ENCODE measurements at places on chromosomes 5 and 9.

DNA sequence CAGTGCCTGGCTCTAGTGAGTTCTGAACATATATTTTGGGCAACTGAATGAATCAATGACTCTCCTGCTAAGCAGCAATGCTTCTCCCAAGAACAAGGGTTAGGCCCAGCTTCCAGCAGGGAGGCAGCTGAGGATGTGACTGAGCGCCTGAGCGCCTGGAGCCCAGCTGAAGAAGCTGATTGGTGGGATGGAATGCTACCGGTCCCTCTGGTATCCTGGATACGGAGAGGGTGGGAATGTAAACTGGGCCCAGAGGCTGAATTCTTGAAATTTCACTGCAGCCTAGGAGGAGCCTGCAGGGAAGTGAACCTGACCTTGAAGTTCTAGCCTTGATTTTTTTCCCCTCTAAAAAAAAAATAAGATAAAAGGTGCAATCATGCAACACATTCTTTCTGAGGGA, 43.2 kb downstream of the WWC1 start:
- DNase-seq: no peak

GRCh38 chr5:53326424-53327153, 153.8 kb upstream of the FST start:
- DNase-seq: no peak

GRCh38 chr9:93613791-93614190, 37.4 kb downstream of the PHF2 start:
- no peak for DNase-seq

- DNase-seq: no peak
These were observed 105.8 kb upstream of the IL6ST start for GRCh38 chr5:56100439-56101176.

- no peak for DNase-seq
These were observed 14.1 kb downstream of the TRIM7 start for GRCh38 chr5:181190711-181191525.

- no peak for DNase-seq
These were observed 286.1 kb downstream of the ANXA1 start for GRCh38 chr9:73437758-73438157.

DNA sequence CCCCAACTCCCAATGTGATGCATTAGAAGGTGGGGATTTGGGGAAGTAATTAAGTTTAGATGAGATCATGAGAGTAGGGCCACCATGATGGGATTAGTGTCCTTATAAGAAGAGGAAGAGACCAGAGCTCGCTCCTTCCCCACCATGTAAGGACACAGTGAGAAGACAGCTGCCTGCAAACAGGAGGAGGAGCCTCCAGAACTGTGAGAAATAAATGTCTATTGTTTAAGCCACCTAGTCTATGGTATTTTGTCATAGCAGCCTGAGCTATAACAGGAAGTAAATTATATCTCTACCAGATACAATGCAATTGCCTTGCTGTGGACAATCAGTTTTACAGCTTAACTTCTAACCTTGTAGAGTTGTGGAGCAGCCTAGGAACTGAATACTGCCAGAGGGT, 58.0 kb downstream of the ANKRD33B start:
- no peak for DNase-seq

GRCh38 chr5:143183989-143184388, 219.5 kb downstream of the NR3C1 start:
- DNase-seq: no peak

DNA sequence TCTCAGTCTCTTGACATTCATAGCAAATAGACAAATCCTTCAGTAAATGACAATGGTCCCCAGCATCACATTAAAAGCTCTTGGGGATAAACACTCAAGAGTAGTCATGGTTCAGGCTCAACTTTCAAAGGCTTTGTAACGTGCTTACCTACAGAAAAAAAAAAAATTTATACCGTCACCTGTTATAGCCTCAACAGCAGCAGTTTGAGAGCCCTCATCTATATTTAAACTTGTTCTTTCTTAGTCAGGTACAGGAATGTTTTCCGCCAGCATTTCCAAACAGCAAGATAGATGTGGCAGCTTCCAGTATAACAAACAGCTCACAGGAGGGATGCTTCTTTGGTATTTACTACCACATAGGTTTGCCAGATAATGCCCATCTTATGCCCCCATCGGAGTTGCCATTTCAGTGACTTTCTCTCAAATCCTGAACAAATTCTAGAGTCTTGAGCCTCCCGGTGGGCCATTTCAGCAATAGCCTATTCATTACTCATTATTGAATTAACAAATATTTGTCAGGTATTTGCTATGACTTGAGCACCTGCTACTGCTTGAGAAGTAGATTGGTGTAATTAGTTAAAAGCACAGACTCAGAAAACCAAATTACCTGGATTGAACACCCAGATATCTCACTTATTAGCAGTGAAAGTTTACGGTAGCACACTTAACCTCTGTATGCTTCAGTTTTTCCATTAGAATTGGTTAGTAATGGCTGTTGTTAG, 470.0 kb downstream of the EBF1 start:
- no peak for DNase-seq

- no peak for DNase-seq
These were observed 6.5 kb downstream of the ARL14EPL start for GRCh38 chr5:116038817-116039216.

GRCh38 chr9:71638627-71639026, 129.7 kb downstream of the CEMIP2 start:
- no peak for DNase-seq

DNA sequence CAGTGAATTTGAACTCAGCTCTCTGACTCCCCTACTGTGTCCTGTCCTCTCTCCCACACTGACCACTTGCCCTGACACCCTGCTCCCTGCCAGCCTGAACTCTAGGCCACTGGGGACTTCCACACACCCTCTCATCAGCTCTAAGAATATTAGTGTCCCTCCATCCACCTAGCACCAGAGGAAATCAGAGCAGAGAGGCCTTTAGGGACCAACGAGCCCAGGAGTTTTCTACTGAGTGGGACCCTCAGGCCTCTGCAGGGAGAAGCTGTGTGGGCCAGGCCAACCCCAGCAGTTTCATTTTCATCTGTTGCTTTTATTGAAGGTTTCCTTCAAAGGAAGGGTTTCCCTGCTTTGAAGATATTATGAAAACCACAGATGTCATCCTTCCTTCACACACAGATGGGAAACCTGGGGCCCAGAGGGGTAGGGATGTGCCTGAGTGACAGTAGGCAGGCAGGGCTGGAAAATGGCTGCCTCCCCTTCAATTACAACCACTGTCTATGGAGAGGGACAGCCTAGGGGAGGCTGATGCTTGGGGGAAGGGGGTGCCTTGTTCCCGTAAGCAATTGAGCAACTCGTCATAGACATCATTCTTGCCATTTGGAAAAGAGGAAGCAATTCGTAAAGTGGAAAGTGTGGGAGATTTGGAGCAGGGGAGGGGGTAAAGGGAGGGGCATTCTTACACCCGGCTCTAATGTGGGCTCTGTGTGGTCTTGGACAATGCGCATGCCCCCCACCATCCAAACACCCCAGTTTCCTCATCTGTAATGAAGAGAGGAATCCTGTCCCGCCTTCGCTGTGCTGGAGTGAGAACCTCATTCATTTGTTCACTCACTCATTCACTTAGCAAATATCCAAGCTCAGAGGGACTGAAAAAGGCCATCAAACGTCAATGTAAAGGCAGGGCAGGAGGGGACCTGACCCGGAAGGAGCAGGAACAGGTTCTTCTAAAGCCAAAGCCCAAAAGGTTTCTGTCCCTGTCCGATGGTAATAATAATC, 3.9 kb downstream of the GLIPR2 start:
- DNase-seq: no peak

DNA sequence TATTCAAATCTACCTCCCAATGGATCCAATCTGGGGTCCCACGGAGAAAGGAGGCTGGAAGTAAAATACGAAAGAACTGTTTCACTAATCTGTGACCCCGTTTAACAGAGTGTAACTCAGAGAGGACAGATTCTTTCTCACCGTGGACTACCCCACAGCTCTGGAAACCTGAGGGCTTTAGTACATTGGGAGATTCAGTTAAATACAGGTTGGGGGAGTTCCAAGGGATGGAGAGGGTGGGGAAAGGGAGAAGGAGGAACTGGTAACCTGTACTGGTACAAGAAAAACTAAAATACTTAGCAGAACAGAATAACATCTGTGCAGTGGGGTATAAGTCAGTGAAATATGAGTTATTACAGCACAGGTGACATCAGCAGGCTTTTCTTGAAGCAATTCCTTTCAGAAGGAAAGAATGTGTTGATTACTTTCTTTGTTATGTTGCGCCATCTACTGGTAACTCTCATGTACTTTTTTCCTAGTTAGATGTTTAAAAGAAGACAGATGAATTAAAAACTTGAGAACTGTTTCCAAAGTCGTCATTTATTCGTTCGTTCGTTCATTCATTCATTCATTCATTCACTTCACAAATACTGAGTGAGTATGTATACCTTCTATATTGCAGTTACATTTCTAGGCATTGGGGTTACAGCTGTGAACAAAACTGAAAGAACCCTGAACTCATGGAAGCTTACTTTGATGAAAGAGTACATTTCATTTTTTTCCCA, 30.0 kb upstream of the STOM start:
- DNase-seq: no peak

GRCh38 chr9:125996791-125997190, 249.6 kb downstream of the PBX3 start:
- no peak for DNase-seq

- DNase-seq: no peak
These were observed 89.3 kb upstream of the FTMT start for GRCh38 chr5:121762426-121762825.

- no peak for DNase-seq
These were observed 98.0 kb downstream of the EHMT1 start for GRCh38 chr9:137716694-137717287.

- DNase-seq: no peak
These were observed 2.1 kb upstream of the CDH10 start for GRCh38 chr5:24646915-24647314.

DNA sequence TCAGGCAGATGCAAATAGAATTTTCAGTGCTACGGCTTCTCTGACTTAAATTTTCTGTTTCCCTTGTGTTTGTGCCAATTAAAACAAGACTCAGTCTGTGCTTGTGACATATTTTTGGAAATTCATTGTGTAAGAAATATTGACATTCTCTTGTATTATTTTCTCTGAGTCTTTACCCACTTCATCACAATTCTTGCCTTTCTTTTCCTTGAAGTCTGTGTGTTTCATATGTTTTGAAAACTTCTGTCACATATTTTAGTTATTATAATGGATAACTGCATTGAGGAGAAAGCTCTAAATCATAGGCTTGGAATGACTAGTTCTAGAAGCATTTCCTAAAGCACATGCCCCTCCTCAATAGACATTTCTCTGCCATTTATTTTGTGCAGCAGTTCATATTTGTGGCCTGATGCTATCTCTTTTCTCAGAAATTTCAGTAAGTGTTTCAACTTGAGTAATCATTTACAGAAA, 206.6 kb downstream of the PALM2AKAP2 start:
- no peak for DNase-seq

DNA sequence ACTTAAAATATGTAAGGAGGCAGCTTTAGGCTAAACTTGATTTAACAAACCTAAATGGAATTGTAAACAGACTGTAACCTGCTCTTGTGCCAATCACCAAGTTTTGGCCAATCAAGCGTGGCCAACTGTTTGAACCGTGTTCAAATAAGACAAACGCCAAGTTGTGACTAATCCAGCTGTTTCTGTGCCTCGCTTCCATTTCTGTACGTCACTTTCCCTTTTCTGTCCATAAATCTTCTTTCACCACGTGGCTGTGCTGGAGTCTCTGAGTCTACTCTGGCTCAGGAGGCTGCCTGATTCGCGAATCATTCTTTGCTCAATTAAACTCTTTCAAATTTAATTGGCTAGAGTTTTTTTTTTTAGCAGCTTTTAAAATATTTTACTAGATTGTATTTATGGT, 71.3 kb downstream of the LIX1 start:
- DNase-seq: no peak

DNA sequence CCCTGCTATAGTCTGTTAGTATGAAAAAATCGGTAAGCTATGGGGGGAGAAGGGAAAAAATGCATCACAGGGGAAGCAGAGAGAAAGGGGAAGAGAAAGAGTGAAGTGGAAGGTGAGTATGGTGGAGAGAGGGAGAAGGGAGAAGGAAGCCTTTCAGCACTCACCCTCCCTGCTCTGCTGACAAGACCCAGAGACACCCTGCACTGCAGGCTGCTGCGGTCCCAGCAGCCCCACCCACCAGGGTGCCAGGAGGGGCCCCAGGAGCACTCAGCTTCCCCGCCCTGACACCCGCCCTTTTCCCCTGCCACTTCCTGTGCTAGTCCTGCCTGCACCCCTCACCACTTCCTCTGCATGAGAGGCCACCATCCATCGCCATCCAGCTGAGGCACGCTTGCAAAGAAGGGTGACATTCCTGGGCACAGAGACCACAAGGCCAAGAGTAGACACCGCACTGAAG, 12.7 kb downstream of the STK10 start:
- peak; percentile 71 for DNase-seq

DNA sequence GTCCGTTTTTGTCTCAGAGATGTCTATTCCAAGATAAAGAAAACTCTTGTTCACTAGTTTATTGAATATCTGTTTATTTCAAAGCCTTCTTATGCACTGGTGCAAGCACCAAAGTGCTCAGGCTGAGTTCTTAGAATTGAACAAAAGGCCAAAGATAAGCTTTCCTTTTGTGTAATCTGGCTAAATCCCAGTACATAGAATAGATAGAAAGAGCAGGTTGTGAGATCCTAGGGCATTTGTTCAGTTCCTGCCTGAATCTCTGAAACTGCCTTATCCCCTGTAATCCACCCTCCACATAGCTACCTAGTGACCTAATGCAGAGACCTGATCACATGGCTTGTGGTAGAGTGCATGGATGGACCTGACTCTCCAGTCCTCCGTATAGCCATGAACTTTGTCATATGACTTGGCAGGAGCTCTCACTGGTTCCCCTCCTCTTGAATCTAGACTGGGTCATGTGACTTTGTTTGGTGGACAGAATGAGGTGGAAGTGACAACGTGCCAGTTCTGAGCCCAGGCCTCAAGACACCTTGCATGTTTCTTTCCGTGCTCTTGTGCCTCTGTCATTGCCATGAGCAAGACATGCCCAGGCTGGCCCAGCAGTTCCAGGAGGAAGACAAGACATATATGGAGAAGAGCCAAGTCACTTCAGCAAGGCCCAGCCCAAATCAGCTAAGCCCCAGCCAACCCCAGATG, 139.3 kb upstream of the SHB start:
- no peak for DNase-seq

GRCh38 chr5:102090770-102091169, 205.3 kb downstream of the SLCO4C1 start:
- no peak for DNase-seq

DNA sequence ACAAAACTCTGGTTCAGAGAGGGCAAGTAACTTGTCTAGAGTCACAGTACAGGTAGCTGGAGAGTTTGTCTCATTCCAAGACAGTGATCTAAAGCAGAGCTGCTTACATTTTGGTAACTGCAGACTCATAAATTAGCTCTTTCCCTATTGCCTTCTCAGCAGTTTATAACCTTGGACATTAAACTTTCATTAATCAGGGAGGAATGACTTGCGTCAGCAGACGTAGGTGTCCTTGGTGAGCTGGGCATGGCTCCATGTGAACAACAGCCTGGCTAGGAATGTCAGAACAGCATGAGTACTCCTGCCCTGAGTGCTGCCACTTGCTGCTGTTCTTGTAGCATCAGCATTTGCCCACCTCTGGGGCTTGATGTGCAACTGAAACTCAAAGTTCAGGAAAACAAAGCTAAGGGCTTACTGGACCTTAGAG, 2.2 kb upstream of the ALDOB start:
- no peak for DNase-seq

Data from activated naive CD8-positive, alpha-beta T cell treated with anti-CD3 and anti-CD28 coated beads, Interleukin-2, amount 50 U/mL, for 16 hours (primary cell).